ENCODE measurements at places on chromosomes 16 and 17.

GRCh38 chr16:57803134-57803990 lies 1.1 kb upstream of the KIFC3 start:
- DNase-seq: no peak

DNA sequence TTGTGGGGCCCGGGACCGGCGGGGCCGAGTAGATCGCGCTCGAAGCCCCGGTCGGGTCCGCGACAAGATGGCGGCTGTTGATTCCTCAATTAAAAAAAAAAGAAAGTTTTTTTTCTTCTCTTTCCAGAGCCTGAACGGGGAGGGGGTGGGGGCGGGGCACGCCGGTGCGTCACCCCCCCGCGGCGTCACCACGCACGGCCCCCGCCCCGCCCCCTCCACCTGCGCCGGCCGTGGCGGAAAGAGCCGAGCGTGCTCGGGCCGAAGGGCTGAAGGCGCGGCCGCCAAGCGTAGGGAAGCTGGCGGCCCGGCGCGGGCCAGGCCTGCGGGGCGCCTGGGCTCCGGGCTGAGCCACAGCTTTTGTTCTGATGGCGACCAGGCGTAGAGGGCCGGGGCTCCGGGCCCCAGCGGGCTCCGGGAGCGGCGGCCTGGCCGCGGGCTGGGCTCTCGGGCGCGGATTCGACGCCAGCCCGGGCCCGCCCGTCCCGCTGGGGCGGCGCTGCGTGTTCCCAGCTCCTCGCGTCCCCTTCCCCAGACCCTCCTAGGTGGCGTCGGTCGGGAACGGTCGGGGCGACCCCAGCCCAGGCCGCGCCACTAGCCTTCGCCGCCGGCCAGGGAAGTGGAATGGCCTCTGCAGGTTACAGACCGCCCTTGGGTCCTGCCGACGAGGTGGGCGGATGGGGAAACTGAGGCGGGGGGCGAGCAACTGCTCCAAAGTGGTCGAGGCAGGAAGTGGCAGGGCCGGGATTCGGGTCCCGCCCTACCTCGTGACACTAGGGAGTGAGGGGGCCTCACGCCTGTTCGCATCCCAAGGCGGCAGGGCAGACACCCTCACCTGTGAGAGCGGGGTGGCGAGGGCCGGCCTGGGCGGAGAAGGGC lies at the start of gene CREBBP:
Gene CREBBP, minus strand, starts transcription at position 91 of the 876 bp plus-strand sequence. CDS start 797 bp downstream, outside the sequence.
- DNase-seq: peak; percentile 76

- no peak for DNase-seq
These were observed 89.7 kb downstream of the MGAT5B start for GRCh38 chr17:76957678-76958464.

GRCh38 chr17:77454242-77455095 lies 313.7 kb downstream of the SEC14L1 start:
- no peak for DNase-seq

DNA sequence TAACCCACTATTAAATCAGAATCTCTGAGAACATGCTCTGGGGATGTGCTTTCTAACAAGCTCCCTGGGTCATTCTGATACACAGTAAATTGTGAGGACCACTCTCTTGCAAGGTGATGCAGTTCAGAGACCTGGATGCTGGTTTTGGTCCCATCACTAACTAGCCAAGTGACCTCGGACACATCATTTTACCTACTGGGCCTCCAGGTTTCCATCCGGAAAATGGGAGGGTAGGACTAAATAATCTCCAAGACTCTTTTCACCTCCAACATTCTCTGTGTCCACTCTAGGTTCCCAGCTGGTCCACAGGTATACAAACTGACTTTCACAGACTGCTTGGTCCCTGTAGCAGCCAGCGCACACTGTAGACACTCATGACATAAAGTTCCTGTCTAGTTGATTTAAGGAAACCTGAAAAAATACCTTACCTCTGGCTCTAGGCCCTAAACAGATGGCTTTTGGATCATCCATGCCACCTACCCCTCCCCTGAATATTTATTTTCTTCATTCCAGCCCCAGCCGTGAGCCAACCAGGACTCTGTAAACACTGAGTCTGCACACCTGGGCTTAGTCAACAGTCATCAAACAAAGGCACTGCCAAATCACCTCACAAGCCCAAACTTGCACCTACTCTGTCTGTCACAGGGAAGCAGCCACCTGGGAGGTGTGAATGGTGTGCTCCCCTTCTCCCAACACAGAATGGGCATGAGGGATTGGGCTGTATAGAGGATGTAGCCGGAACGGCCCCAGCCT lies 51.3 kb upstream of the MRPS23 start:
- no peak for DNase-seq

GRCh38 chr17:78343543-78344201 lies 16.2 kb downstream of the SOCS3 start:
- peak; percentile 50 for DNase-seq

DNA sequence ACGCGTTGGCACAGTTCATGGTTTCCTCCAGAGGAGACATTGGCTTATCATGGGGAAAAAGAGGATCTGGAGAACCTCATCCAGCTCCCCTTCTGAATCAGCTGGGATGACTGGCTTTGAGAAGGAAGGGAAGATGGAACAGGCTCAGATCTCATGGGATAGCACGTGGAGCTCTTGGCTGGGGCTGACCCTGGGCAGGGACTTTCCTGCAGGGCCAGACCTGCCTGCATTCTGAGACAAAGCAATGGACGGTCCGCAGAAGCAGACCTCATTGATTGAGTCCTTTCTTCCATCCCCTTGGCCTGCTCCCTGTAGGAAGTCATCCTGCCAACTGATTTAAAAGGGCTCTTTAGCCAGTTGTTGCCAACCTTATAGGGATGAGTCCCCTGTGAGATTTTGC lies 26.2 kb downstream of the PLCD3 start:
- DNase-seq: no peak

DNA sequence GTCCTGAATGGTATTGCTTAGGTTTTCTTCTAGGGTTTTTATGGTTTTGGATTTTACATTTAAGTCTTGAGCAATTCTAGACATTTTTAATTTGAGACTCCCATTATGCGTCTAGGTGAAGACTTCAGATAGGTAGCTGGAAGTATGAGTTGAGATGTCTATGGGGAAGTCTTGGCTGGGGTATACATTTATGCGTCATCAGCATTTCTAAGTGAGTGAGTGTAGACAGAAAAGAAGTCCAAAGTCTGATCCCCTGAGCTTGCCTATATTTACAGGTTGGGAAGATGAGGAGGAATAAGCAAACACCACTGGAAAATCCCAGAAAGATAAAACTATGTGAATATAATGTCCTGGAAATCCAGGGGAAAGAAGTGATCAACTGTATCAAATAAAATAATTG lies 68.9 kb downstream of the KCNJ2 start:
- no peak for DNase-seq

- no peak for DNase-seq
These were observed 13.2 kb upstream of the SLC16A5 start for GRCh38 chr17:75074532-75074931.

DNA sequence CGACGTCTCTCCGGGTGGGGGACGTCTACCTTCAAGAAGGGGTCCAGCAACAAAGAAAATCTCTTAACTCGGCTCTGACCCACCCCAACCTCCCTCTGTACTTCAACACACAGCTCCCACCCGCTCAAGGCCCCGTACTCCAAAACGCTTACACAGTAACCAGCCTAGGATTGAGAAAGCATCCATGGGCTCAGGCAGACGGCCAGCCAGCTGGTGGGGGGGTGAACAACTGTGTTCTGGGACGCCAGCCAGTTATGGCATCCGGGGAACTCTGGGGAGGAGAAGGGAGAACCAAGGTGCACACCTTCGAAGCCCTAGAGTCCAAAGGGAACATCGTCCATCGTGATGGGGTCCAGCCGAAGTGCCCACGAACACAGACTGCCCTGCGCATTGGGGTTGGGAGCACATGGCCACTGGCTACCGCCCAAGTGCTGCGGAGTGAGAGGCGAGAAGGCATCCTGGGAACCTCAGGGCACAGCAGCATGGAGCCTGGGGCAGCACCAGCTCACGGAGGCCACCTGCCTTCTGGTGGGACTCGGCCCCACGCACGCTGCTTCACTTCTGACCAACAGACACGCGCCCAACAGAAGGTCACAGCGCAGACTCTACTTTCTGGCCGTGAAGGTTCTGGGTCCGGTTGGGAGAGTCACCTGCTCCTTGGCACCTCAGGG lies 14.3 kb downstream of the SLC16A3 start:
- no peak for DNase-seq

DNA sequence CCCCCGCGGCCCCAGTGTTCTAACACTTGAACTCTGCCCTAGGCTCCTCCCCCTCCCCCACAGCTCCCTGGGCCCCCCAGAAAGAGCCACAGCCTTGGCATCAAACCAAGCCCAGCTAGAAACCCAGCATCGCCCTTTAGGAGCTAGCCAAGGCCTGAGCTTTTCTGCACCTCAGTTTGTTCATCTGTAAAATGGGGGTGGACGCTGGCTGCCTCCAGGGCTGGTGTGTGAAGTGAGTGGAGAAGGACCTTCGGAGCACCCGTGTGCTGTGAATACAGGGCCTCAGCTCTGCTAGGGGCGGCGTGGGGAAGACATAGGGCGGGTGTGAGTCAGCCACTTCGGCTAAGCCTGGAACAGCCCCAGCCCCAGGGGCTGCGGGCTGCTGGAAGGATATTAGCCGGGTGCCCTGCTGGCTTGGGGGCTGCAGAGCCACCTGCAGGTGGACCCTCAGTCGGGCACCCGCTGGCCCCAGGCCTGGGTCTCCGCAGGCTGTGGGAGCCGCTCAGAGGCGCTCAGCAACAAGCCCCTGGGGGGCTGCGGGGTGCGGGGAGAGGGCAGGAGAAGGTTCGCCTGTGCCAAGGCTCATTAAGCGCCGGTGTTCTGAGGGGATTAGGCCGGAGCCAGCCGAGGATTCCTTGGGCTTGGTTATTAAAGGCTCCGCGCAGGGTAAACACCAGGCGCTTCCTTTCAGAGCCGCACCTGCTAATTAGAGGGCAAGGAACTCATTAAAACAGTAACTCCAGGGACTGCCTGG lies 217.0 kb upstream of the CIBAR2 start:
- no peak for DNase-seq

- DNase-seq: no peak
These were observed 76.8 kb upstream of the CIBAR2 start for GRCh38 chr16:85188822-85189672.

DNA sequence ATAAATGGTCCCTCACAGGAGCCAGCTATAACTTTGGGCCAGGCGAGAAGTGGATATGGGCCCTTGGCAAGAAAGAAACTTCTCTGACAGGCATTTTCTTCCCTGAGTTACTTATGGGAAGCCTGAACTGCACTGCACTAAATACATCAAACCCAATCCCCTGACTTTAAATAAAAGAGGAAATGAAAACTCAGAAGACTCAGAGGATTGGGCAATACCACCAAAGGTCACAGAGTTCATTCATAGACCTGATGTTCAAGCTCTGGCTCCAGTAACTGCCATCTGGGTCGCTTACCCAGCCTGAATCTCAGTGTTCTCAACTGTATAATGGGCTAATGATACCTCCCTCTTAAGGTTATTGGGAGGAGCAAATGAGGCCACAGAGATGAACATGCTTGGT lies 815 bp downstream of the KRT35 start:
- DNase-seq: no peak

GRCh38 chr17:73833775-73834488 lies 189.7 kb upstream of the SDK2 start:
- no peak for DNase-seq

GRCh38 chr16:81148277-81148676 lies 52.1 kb upstream of the GCSH start:
- DNase-seq: no peak

GRCh38 chr16:49849037-49849753 lies 6.7 kb downstream of the ZNF423 start:
- no peak for DNase-seq

- no peak for DNase-seq
These were observed 9.9 kb downstream of the AXIN1 start for GRCh38 chr16:342455-343213.

DNA sequence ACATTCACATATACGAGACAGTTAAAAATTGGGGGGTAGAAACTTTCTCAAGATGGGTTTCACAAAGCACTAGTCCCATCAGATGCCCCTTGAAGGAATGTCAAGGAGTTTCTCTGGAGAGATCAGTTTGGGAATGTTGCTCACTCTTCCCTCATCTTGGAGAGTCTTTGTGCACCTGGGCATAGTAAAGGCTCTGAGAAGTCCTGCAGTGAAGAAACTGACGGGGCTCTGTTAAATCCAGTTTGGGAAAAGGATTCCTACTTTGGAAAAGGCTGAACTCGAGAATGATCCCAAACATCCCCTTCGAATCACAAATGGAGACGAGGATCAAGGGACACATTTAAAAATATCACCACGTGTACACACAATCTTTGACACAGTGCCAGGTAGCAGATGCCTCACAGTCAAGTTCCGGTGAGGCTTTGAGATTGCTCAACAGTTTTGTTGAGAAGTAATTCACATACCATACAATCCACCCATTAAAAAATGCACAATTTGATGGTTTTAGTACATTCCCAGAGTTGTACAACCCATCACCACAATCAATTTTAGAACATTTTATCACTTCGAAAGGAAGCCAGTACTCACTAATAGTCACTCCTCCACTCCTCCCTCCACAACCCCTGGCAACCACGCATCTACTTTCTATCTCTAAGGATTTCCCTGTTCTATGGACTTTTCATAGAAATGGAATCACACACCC lies 203.4 kb upstream of the FOXF1 start:
- DNase-seq: no peak

GRCh38 chr16:84612686-84613085 lies 5.2 kb downstream of the COTL1 start:
- no peak for DNase-seq

- DNase-seq: no peak
These were observed 282.9 kb upstream of the N4BP1 start for GRCh38 chr16:48892893-48893292.

- no peak for DNase-seq
These were observed 113.3 kb downstream of the FTO start for GRCh38 chr16:53817117-53817755.

DNA sequence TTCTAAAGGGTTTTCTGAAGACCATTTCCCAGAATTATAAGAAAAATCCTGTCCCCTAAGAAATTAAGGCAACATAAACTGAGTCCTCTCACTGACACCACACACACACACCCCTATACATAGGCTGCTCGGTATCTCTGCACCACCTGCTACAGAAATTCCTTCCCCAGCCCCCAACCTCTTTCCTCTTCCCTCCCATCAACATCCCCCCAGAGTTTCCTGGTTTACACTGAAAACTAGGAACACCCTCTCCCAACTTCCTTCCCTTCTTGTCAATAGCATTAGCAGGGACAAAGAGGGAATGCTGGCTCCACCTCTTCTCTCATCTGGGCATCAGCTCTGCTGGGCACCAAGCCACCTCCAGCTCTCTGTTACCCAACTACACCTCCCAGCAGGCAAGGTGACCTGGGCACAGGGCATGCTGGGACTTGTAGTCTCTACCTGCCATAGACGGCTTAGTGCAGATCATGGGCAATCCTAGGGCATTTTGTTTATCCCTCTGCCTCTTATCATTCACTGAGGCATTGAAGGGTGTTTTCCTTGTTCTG lies 15.7 kb downstream of the CAVIN1 start:
- DNase-seq: no peak

Measured in stimulated activated CD8-positive, alpha-beta memory T cell treated with anti-CD3 and anti-CD28 coated beads, Interleukin-15, amount 100 ng/mL, for 4 hours (primary cell).